Mucosa of descending colon (tissue), 3 donors: ENCODE measurements at places on chromosomes 6 and 20.
A peak's percentile ranks its signal among the peaks of the same experiment; 100 is the strongest.

GRCh38 chr20:62907384-62908317 lies 18.7 kb downstream of the DIDO1 start:
- no peak for DNase-seq

DNA sequence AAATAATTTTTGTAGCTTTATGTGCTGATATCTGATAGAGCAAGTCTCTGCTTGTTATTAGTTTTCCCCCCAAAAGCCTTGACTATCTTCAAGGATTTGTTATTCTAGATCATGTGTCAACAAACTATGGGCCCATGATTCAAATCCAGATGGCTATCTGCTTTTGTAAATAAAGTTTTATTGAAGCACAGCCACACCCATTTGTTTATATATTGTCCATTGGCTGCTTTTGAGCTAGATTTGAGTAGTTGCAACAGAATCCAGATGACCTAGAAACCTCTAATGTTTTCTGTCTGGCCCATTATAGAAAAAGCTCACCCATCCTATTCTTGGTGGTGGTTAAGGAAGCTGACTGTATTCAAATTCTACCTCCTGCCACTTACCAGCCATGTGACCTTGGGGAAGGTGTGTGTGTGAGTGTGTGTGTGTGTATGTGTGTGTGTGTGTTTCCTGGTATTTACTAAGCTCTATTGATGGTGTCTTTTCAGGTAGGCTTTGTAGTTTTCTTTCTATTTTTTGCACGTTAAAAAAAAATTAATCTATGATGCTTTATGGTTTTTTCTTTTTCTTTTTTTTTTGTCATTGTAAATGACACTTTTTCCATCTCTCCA lies 1.3 kb upstream of the GTSF1L start:
- no peak for DNase-seq

DNA sequence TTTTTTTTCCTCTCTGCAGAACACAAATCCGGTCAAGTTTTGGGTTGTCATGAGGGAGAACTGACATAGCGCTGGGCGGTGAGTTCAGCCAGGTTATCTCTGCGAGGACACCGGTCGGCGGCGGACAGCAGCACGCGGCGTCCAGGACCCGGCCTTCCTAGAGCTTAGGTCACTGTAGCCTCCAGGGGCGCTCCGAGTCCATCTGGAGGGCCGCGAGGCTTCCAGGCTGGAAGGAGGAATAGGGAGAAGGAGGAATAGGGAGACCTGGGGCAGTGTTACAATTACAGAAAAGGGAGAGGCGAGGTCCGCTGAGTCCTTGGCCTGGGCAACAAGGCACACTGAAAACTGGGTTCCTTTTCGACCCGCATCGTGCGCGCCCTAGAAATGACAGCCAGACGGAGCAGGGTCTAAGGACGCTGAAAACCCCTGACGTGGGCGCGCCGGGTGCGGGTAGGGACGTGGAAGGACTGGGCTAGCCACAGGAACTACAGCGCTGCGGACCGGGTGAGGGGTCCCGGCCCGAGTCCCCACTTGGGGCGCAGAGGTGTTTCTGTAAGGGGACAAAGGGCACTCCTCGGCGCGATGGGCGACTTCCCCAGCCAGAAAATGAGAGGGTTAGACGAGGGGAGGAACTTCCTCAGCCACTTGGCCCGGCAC lies 536 bp upstream of the FNDC1 start:
- DNase-seq: peak; percentile 21

- DNase-seq: no peak
Observed at GRCh38 chr6:164216368-164216767, 801.9 kb downstream of the QKI start.

- DNase-seq: no peak
Observed at GRCh38 chr6:30747300-30747687, 2.9 kb upstream of the IER3 start.

- peak; percentile 25 for DNase-seq
Observed at GRCh38 chr20:35005463-35005961, 49.8 kb downstream of the MYH7B start.

- no peak for DNase-seq
Observed at GRCh38 chr20:20344476-20344875, 23.4 kb upstream of the INSM1 start.
